ENCODE measurements at places on chromosomes 2 and 18.

DNA sequence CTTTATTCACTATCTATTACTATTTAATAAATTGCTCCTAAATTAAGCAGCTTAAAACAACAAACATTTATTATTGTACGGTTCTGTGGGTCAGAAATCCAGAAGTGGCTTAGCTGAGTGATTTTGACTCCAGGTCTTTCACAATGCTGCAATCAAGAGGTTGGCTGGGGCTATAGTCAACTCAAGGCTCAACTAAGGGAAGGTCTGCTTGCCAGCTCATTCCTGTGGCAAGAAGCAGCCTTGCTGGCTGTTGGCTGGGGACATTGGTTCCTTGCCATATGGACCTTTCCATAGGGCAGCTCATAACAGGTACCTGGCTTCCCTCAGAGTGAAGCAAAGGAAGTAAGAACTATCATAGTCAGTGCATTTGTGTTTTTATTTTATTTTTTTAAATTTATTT is 5.0 kb upstream of the MRPL19 start:
- no peak for DNase-seq

GRCh38 chr18:37668971-37669747 is 103.6 kb upstream of the CELF4 start:
- DNase-seq: no peak

DNA sequence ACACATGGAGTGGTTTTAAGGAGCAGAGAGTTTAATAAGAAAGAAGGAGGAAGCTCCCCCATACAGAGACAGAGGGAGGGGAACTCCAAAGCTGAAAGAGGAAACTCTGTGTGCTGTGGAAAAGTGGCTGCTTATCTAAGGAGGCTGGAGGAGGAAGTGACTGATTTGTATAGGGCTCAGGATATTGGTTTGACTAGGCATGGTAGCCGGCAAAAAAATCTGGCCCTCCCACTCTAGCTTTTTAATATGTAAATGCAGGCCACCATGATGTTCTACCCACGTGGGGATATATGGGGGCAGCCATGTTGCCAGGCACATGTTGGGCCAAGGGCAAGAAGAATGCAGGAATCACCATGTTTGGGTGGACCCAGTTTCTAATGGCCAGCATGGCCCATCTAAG is 64.3 kb downstream of the HNMT start:
- DNase-seq: no peak

DNA sequence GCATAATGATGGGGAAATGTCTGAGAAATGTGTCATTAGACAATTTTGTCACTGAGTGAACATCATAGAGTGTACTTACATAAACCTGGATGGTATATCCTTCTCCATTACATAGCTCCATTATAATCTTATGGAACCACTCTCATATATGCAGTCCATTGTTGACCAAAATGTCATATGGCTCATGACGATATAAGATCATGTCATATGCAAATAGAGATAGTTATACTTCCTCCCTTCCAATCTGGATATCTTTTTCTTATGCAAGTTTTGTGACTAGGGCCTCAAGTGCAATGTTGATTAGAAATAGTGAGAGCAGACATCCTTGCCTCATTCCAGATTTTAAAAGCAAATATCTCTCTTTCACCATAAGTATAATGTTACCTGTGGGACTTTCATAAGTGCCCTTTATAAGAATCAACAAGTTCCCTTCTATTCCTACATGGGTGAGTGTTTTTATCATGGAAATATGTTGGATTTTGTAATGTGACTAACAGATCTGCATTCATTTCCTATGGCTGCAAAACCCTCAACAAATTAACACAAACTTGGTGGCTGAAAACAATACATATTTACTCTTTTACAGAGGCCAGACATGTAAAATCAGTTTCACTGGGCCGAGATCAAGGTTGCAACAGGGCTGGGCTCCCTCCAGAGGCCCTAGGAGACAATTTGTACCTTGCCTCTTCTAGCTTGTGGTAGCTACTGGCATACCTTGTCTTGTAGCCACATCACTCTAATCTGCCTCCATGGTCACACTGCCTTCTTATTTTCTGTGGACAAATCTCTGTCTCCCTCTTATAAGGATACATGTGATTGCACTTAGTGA is 21.6 kb upstream of the SULT1C4 start:
- DNase-seq: no peak

DNA sequence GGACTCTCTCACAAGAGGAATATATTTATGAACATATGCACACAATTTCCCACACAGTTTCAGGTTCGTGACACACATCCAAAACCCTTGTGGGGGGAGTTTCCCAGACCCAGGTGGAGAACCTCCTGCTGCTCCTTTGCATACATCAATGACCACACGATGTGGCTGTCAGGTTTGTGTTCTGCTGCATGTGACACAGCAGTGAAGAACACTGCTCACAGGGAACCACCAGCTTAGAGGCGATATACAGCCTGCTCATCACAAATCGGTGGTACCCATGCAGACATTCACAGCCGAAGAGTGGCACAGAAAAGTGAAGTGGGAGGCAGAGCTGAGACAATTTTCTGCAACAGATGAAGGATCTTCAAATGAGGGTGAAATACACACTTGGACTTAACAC is 175.6 kb upstream of the ZFP36L2 start:
- DNase-seq: no peak

GRCh38 chr2:241926541-241927311 is 57.2 kb downstream of the RTP5 start:
- no peak for DNase-seq

DNA sequence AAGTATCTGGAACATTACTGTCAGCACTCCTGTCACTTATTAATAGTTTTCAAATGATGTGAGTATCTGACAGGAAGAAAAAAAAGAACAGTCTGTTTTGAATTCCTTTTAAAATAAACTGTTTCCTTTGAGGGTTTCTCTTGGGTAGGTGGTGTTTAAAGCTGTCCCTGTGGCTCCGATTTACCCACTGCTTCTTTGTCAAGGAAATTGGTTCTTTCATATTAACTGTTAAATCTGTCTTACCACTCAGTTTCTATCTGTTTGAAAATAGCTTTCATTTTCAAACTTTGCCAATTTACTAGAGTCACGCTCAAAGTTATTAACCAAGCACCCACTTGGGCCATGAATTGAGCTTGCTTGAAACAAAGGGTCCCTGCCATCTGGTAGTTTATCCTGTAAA is 614.6 kb upstream of the NXPH2 start:
- no peak for DNase-seq

GRCh38 chr2:556485-556884 is 120.7 kb downstream of the TMEM18 start:
- no peak for DNase-seq

DNA sequence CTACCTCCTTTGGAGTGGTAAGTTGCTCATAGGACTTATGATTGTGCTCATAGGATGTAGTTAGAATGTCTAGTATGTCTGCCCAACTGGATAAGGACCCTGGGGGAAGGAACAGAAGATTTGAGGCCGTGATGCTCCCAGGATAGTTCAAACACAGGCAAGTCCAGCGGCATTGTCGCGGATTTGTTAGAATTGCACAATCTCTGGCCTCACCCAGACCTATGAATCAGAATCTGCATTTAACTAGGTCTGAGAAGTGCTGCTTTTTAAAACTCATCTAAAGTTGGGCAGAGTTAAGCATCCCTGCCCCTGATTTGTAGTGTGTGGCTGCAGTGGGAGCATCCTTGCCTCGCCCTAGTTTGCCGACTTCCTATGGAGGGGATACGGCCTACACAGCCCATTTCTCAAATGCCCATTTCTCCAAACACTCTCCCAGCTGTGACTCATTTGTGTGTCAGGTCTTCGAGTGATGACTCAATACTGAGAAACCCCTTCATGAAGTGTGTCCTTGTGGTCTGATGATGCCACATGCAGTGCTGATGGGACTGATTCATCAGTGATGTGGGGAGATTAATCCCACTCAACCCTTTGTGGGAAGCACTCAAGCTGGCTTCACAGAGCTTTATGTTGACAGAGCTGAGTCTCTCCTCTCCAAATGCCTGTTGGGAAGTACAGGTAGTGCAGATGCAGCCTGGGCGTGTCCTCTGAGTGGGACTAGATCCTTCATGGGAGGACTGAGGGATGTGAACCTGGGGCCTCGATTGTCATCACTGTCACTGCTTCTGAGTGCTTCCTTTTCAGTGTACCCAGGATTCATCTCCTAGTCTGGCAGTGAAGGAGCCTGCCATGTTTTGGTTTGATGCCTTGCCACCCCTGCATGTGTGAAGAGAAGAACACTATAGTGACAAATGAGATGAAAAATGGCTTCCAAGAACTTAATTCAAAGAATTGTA is 18.7 kb downstream of the SMIM21 start:
- no peak for DNase-seq

DNA sequence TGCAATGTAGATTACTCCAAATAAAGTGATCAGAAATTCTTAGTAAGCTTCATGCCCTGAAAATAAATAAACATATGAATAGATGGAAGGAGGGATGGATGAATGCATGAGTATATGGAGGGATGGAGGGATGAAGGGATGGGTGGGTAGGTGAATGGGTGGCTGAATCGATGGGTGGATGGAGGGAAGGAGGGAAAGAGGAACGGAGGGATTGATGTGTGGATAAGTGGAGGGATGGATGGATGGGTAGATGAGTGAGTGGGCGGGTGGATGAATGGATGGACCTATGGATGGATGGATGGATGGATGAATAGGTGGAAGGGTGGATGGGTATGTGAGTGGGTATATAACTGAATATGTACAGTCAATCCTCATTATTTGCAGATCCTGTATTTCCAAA is 276.7 kb upstream of the ACVR2A start:
- no peak for DNase-seq

- DNase-seq: peak; percentile 96
These were observed at the start of gene ME2 for GRCh38 chr18:50878345-50879301. TSS of gene ME2 (plus strand) at chr18:50879118. CDS start at chr18:50895821, 16,703 bp downstream.

DNA sequence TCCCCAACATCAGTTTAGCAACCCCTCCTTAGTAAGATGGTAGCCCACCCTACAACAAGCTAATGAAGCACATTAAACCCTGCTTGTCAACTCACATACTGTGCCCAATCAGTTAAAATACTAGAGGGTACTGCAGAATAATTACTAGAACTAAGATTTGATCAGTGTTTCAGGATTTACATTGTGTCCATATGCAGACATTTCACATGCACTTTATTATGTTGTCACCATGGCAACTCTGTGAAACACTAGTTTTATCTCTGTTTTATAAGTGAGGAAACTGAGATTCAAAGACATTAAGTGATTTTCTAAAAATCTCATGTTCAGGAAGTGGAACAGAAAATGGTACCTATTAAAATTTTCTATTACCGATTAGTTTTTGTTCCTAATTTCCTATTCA is 61.7 kb downstream of the CYBRD1 start:
- DNase-seq: no peak

GRCh38 chr18:53191634-53192033 is 851.6 kb downstream of the DCC start:
- no peak for DNase-seq

DNA sequence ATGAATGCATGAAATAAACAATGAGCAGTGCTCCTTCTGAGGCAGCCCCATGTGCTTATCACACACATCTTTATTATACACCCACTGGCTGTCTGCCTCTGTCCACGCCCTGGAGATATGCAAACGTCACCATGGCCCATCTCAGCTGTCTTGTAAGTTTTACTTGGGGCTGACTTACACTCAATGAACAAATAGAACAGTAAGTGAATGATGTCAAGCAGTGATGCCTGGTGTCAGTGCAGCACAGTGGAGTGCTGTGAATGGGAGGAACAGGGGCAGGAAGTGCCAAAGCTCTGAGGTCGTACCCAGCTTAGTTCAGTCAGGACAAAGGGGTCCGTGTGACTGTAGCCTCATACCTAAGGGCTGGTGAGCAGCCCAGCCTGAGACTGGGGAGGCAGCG is 659.5 kb upstream of the HS6ST1 start:
- DNase-seq: no peak

DNA sequence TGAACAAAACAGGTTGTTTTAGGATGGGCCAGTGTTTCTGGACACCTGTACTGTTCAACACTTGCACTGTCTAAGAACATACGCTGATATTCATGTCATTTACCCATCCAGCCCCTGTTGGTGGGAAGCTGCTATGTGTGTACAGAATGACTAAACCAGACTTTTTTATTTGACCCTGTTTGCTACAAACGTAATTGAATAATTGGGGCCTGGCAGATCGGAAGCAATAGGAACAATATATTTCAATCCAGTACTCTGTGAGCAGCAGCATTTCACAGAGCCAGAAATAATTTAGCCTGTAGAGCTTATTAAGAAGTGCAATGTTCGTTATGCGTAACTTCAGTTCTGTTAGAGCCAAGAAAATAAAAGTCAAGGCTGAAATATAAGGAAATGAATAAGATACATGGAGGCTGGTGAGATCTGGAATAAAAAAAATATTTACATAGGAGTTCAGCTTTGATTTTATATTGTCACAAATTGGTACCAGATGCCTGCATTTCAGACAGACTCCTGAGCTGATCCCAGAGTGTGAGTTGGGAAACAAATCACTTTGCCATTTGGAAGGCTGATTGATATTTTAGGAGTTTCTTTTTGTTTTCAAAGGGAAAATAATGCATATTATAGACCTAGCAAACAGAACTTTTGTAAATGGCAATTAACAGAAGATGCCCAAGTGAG is 19.7 kb downstream of the CABLES1 start:
- DNase-seq: no peak

DNA sequence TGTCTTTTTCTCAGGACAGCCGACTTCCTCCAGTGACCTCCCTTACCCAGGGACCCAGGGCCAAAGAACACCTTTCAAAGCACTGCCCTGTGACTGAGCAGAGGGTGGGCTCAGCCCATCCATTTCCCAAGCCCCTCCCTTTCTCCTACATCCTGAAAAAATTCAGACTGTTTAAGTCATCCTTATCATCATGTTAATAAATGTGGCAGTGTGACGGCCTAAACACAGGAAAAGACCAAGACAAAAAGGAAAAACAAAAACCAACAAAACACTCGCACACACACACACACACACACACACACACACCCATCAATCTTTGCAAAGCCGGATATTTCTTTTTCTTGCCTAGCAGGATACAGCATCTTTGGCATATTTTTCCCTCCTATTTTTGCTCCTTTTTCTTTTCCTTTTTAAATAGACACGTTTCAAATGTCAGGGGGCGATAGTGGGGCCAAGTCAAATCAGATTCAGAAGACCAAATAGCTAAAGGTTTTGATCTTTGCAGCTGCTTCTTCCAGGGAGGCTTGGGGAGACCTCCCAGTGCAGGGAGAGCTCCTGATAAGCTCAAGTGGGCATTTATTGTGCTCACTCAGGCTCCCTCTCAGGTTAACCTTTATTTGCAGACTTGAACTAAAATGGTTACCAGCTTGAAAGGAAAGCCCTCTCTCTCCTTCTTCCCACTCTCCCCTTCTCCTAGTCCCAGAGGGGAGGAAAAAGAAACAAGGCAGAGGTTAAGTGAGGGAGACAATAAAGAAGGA is 39.5 kb upstream of the NRP2 start:
- no peak for DNase-seq

DNA sequence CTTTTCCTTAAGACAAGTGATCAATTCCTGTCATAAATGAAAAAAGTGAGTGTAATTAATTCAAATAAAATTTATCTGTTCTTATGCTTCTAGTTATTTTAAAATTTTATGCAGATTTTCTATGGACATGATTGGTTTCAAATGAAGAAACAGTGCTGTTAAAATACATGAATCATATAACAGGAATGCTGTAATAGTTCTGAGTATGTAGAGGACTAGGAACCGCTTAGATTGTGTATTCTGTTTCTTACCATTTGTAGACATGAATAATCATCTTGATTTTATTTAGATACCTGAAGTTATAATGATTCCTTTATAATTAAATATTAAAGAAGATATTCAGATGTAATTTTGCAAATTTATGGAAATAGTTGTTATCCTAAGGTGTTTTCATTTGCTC is 3.5 kb downstream of the ACTR2 start:
- no peak for DNase-seq

GRCh38 chr2:32262105-32262504 is 2.6 kb downstream of the NLRC4 start:
- no peak for DNase-seq

Measured in activated CD4-positive, CD25-positive, alpha-beta regulatory T cell treated with anti-CD3 and anti-CD28 coated beads, Interleukin-2, amount 50 U/mL, for 72 hours (primary cell).